ENCODE measurements at places on chromosomes 12 and 14.

DNA sequence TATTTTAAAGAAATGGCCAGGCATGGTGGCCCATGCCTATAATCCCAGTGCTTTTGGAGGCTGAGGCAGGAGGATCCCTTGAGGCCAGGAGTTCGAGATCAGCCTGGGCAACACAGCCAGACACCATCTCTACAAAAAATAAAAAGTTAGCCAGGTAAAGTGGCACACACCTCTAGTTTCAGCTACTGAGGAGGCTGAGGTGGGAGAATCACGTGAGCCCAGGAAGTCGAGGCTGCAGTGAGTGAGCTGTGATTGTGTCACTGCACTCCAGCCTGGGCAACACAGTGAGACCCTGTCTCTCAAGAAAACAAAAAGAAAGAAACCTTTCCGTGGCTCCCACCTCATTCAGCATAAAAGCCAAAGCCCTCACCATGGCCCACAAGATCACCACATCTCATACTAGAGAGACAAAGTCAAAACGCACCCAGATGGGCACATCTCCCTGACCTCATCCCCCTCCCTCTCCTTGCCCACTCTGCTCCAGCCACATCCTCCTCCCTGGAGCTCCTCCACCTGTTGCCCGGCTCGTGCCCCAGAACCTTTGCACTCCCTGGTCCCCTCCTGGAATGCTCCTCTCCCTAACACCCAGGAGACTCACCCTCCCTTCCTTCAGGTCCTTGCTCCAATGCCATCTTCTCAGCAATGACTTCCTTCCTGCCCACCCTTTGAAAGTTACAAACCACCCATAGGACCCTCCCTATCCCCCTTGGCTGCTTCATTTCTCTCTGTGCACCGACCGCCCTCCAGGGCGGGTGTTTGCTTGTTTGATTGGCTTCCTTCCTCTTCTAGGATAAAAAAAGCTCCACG is 4.8 kb upstream of the SCARB1 start:
- H3K27ac ChIP-seq = no peak overlapping the region
- H3K36me3 ChIP-seq = no peaks in the 10 kb centered on the region
- no peak overlapping the region for H3K4me3 ChIP-seq
- peaks cover 16% of the 10 kb centered on the region for H3K4me1 ChIP-seq
- peaks cover 5% of the 10 kb centered on the region for H3K27me3 ChIP-seq

GRCh38 chr12:45669093-45669492 is 60.4 kb upstream of the ARID2 start:
- no peaks in the 10 kb centered on the region for H3K27me3 ChIP-seq
- H3K36me3 ChIP-seq = no peaks in the 10 kb centered on the region
- H3K27ac ChIP-seq = no peak overlapping the region

GRCh38 chr12:102702447-102703114 is 214.5 kb downstream of the PAH start:
- H3K27me3 ChIP-seq = no peaks in the 10 kb centered on the region
- no peak overlapping the region for H3K27ac ChIP-seq
- no peaks in the 10 kb centered on the region for H3K36me3 ChIP-seq

GRCh38 chr14:56422703-56423213 is 156.8 kb upstream of the TMEM260 start:
- H3K27me3 ChIP-seq = no peaks in the 10 kb centered on the region
- H3K4me3 ChIP-seq = no peak overlapping the region
- no peak overlapping the region for H3K27ac ChIP-seq

- H3K36me3 ChIP-seq = no peaks in the 10 kb centered on the region
- H3K4me1 ChIP-seq = peaks cover 25% of the 10 kb centered on the region
- H3K27me3 ChIP-seq = peaks cover 23% of the 10 kb centered on the region
These were observed 5.1 kb downstream of the CLMN start for GRCh38 chr14:95314609-95315008.

DNA sequence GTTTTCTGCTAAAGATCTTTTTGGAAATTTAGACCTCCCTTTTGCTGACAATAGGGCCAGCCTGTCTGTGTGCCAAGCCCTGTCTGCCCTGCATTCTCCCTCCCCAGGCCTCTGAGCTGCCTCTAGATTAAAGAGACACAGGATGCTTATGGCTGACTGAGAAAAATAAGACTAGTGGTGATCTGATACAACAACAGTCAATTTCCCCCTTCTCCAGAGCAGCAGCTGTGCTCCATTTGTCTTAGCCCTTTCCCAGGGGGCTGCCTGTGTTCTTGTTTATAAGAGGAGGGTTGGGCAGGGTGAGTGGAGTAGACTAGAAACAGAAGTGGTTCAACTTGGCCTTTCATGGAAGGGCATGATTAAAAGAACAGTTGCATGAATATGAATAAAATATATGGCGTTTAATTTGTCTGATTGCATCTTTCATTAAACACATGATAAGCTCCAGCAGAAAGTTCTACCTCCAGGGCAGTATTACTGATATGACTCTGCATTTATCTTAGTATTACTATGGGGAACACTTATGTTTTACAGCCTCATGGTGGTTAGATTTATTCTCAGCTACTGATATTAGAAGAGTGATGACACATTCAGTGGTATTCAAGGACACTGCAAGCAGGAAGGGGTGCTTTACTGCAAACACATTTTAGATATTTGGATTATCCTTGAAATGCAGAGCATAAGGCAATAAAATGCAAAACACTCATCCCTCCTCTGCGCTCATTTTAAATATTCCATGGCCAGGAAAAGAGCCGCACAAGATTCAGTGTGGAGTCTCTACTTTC is 150.2 kb upstream of the CLEC14A start:
- H3K4me1 ChIP-seq = peaks cover 4% of the 10 kb centered on the region
- no peak overlapping the region for H3K4me3 ChIP-seq
- peak; percentile 12 for DNase-seq
- H3K27ac ChIP-seq = no peak overlapping the region

GRCh38 chr14:55336691-55337090 is 65.5 kb downstream of the FBXO34 start:
- H3K36me3 ChIP-seq = no peaks in the 10 kb centered on the region
- peaks cover 27% of the 10 kb centered on the region for H3K4me1 ChIP-seq
- no peak for DNase-seq
- no peak overlapping the region for H3K4me3 ChIP-seq

DNA sequence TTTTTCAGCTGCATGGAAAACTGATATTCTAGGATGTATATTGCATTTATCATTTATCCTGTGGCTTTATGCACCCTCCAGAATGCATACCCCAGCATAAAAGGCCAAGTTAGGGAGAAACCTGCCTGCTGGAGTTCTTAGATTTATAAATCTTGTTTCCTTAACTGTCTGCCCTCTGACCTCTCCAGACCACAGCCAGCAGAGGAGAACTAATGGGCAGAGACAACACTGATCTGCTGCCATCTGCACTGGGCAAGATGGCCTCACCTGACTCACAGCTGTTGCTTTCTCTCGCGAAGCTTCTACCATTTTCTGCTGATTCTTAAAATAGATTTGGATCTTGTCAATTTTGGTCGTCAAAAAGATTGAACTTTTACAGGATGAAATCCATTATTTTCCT is 65.8 kb downstream of the PPP2R5C start:
- DNase-seq = no peak
- H3K27me3 ChIP-seq = no peaks in the 10 kb centered on the region
- no peak overlapping the region for H3K27ac ChIP-seq
- no peaks in the 10 kb centered on the region for H3K4me1 ChIP-seq

GRCh38 chr14:59538936-59539335 is 37.7 kb downstream of the CCDC175 start:
- no peak overlapping the region for H3K4me3 ChIP-seq
- DNase-seq = no peak
- H3K27ac ChIP-seq = no peak overlapping the region
- no peaks in the 10 kb centered on the region for H3K27me3 ChIP-seq
- H3K36me3 ChIP-seq = no peaks in the 10 kb centered on the region

GRCh38 chr12:4225571-4225970 is 48.0 kb upstream of the CCND2 start:
- H3K27me3 ChIP-seq = no peaks in the 10 kb centered on the region
- H3K4me3 ChIP-seq = no peak overlapping the region
- H3K4me1 ChIP-seq = peaks cover 16% of the 10 kb centered on the region
- no peak for DNase-seq
- no peak overlapping the region for H3K27ac ChIP-seq

GRCh38 chr14:104746071-104746545 is 6.8 kb upstream of the SIVA1 start:
- peaks cover 3% of the 10 kb centered on the region for H3K4me1 ChIP-seq
- H3K27ac ChIP-seq = no peak overlapping the region
- peaks cover 19% of the 10 kb centered on the region for H3K36me3 ChIP-seq
- no peak overlapping the region for H3K4me3 ChIP-seq

GRCh38 chr14:64956697-64957406 is 14.3 kb upstream of the GPX2 start:
- H3K27ac ChIP-seq = peak overlapping the region; percentile 87
- H3K36me3 ChIP-seq = peaks cover 3% of the 10 kb centered on the region
- no peaks in the 10 kb centered on the region for H3K27me3 ChIP-seq
- DNase-seq = no peak
- H3K4me1 ChIP-seq = peaks cover 52% of the 10 kb centered on the region

Data from WTC11 (cell line).